ENCODE measurements at places on chromosomes 4 and X.

DNA sequence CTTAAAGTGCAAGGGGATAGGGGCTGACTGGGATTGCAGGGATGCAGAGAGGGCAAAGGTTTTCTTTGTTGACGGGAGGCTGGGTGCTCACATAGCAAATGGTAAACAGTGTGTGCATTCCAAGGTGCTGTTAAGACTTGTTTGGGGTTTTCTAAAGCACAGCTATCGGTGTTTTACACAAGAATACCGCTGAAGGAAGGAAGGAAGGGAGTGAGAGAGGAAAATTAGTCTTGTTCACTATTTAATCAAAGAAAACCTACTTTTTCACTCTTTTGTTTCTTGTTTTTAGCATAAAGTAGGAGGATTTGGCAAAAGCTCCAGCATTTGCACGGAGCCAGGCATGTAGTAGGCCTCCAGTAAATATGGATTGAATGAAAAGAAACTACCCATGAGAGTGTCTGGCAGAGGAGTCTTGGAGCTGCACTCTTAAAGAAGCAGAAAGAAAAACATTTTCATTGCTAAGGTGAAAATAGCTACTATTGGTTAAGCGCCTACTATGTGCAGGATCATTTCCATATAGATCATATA, 99.7 kb downstream of the FIP1L1 start:
- DNase-seq, result no peak

- no peak for DNase-seq
Measured at GRCh38 chrX:68877606-68878005, 48.8 kb downstream of the EFNB1 start.

GRCh38 chr4:7241597-7242125, 49.3 kb downstream of the SORCS2 start:
- no peak for DNase-seq

DNA sequence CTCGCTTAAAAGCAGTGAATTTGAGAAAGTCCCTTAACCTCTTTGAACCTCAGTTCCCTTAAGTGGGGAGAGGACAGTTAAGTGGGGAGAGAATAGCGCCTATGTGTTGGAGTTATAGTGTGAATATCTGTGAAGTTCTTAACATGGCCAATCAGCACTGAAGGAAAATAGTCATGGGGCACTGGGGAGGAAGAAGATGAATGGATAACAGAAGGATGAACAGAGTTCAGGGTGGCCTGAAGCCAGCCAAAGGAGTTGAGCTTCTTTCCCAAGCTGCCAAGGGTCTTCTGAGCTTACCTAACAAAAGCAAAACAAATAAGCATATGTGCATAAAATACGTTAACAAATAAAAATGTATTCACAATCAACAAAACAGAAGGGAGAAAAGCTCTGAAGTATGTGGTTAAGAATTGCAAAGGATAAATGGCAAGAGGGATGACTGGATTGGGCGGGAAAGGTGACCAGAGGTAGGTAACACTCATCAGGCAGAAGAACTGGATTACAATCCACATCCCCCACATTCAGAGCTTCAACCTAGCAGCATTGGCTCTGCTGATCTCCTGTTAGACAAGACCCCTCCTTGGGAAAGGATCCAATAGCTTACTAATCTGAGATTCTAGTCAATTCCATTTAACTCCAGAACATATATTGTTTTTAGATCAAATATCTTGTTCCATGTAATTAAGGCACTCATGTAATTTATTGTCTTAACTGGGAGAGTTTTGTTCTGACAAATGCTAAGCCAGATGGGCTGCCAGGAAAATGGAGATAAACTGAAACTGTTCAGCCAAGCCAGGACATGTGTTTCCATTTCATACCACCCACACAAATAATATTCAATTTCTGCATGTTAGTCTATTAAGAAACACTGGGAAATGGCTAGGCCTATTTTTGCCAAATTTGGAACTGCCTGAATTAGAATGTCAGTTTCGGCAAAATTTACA, 221.2 kb downstream of the LDB2 start:
- no peak for DNase-seq

DNA sequence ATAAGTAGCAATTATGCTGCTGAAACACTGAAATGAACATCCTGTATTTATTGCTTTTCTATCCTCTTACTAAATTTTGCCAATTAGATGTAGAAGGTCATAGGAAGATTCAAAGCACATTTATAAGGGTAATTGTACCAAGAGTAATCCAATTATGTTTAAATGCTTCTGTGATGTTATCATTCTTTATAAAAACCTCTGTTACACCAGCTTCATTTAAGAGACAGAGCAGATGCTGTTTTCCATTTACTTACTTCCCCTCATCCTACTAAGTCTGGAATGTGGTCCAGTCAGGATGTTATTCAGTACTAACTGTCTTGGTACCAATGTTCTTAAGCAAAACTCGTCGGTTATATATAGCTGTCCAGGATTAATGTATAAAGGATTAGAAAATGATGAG, 539.6 kb downstream of the PDHA2 start:
- DNase-seq, result no peak

GRCh38 chrX:117835034-117835433, 281.6 kb downstream of the KLHL13 start:
- no peak for DNase-seq

GRCh38 chr4:125276811-125277210, 37.9 kb upstream of the FAT4 start:
- DNase-seq, result no peak

- DNase-seq, result peak; percentile 40
Measured at GRCh38 chr4:9996319-9997110, 24.8 kb downstream of the SLC2A9 start.

DNA sequence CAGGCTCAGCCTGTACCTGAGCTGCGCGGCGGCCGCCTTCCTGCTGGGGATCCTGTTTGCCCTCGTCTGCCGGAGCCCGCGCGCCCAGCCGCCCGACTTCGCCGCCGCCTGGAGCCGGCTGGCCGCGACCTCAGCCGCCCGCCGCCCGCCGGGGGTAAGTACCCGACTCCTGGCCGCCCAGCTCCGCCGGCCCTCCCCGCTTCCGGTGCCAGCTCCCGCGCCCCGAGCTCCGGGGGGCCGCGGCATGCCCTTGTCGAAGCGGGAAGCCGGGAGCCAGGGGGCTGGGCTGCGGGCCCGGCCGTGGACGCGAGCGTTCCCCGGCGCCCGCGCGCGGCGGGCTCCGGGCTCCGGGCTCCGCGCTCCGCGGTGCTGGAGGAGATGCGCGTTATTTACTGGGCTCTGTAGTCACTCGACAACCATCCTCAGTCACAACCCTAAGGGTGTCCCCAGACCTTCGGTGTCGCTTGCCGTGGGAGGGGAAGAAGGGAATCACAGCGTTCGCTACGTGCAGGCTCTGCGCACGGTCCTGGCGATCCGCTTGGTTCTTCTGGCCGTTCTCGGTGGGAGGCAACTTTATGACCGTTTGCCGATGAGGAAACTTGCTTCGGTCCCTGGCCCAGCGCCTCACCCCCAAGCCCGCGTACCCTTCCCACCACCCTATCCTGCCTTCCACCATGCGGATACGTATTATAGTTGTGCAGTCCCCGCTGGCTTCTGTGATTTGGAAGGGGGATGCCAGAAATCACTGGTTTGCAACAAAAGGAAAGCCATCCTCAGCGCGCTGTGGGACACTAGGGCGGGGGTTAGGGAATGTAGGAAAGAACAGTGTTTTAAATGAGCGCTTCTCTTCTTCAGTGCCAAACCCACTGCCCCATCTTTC, 944 bp downstream of the SNX25 start:
- peak; percentile 56 for DNase-seq

DNA sequence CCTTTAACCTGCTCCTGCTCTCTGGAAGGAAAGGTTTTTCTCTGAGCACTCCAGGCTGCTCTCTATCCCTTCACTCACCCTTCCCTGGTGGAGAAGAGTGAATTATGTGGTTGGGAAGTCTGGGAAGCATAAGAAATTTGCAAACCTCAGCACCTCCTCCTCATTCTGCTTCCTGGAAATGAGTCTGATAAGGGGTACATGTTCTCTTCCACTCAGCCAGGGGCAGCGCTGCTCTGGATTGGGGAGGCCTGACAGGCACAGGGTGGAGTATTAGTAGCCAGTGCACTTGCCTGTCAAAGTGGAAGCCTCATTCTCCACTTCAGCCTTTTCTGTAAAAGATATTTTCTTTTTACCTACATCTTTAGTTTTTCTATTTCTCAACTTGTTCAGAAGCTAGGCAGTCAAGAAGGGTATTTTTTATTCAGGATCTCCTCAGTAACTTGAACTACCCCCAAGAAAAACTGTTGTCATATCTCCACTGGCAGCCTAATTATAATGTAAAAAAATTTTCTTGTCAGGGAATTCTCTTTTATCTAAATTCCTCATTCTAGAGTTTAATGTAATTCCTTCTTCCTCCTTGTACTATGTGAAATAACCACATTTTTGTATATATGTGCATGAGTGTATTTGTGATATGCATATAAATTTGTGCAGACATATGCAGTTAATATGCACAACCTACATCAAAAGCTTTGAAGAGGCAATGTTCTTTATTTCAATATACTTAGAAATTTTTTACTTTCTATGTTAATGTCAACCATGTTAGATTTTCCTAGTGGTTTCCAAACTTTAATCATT, 15.3 kb downstream of the ADAMTS3 start:
- no peak for DNase-seq

DNA sequence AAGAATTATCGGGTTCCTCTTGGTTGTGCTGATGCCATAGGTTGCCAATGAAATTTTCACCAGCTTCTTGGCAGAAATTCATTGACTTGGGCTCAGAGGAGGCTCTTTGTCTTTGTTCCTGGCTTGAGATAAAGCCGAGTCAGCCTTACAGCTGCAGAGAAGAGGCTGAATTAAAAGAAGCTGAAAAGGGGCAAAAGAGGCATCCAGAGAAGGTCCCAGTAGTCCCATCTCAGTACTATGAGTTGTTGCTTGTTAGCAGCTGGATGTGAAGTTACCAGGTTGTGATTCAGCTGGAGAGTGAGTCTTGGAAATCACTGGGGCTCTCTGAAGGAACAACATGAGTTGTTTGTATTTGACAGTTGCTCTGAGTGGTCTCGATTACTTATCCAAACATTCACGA, 59.7 kb downstream of the SMAD1 start:
- no peak for DNase-seq

- no peak for DNase-seq
Measured at GRCh38 chr4:187212446-187213080, 488.9 kb upstream of the FAT1 start.

DNA sequence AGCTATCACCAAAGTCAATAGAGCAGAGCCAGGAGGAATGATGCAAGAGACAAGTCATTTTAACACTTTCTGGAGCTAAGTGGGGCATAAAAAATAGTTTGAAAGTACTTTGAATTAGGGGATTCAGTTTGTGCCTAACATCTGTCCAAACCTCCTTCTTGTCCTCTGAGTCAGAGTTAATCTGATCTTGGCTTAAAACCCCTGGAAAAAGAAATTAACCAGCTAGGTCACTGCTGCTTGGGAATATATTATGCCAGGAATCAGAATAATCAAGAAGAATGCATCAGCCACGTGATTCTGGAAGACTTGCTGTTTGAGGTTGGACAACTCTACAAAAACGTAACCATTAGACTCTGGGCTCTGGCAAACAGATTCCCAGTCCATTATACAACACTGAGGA, 45.3 kb upstream of the EDA2R start:
- DNase-seq, result no peak

DNA sequence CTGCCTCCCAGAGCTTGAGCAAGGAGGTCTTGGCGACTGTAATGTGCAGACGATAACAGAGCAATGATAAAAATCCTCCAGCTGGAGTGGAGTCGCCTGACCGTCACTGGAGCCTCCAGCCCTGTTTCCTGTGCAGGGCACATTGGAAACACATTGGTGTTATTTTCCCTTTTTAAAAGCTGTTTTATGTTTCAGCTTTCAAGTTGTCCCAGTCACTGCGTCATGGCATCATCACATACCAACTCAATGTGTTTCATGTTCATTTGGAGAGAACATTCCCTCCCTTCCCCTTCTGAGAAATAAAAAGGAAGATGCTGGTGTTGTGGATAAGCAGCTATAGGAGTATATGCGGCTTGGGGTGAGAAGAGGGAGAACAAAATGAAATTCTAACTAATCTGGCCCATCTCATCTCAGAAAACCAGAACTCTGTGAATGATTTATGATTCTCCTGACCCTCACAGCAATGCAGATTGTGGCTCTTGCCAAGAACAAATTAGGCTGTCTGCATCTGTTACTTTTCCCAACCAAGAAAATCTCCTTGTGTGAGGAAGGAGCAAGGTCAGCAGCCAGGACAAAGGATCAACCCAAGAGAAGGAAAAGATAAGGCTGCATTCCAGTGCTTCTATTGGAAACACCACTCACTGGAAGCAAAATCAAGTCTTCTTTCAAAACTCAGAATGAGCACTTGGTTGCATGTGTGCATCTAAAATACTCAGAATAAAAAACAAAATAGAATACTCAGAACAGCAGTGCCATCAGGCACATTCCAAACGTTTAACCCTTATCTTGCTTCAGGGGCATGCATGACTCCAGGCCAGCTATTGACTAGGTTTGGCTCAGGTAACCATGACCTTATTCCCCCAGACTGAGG, 134.4 kb downstream of the RASL11B start:
- no peak for DNase-seq

DNA sequence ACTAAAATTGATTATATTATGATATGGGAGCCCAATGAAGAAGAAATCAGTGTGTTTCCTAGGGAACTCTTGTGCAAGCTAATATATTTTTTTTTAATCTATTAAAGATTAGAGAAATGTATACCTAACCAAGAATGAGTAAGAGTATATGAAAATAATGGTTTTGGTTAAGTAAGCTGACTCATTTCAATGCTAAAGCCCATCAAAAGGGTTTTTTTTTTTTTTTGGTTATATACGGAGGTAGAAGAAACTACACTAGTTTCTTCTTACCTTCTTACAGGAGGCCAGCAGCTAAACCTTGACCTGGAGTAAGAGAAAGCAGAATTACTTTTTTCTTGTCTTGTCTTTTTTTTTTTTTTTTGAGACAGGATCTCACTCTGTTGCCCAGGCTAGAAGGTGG, 27.5 kb downstream of the RUFY3 start:
- DNase-seq, result no peak

DNA sequence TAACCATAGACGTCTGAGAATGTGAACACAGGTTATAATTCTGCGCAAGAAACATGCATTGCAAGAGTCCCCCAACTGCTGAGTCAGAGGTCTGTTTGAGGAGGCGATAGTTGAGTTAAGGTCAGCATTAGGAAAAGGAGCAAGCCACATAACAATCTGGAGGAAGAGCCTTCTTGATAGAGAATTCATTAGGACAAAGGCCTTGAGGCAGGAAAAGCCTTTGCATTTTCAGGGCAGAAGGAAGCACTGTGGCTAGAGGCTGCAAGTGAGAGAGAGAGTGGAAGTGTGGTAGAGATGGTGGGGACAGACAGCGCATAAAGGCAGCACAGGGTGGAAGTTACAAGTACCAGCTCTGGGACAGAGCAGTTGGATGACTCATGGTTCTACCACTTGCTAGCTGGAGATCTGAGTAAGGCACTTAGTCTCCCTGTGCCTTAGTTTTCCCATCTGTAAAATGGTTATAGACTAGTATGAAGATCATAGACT, 125.8 kb upstream of the LNX1 start:
- DNase-seq, result no peak

All from activated CD8-positive, alpha-beta memory T cell treated with anti-CD3 and anti-CD28 coated beads, Interleukin-2, amount 10 ng/mL, durations not matched to agents 7 days and 5 days (primary cell).